ENCODE measurements at places on chromosomes 5 and 9.

GRCh38 chr9:97779608-97780007, 73.4 kb upstream of the FOXE1 start:
- DNase-seq = no peak

GRCh38 chr5:128506643-128507042, 31.4 kb downstream of the FBN2 start:
- no peak for DNase-seq

GRCh38 chr5:76771705-76772405, 47.0 kb upstream of the F2RL1 start:
- no peak for DNase-seq

- DNase-seq = peak; percentile 11
These were observed 2.5 kb downstream of the MYMK start for GRCh38 chr9:133522073-133522910.

GRCh38 chr9:93698140-93698908, 121.9 kb downstream of the PHF2 start:
- no peak for DNase-seq

Measured in left cardiac atrium (tissue), 4 donors.